MCF 10A (cell line): ENCODE measurements at places on chromosomes 6 and 20. TPM values are rescaled to one million over a fixed set of nuclear protein-coding genes. Genes with fewer than 3 reads are reported as not detected.

Gene EYS
- total RNA-seq = 1.5 and 1.6 TPM in 2 replicates

Gene TCF21
- total RNA-seq = not detected in 2 replicates

Gene TNXB
- 3.0 and 4.3 TPM in 2 replicates for total RNA-seq

Gene OOEP
- total RNA-seq = not detected in 2 replicates

Gene MATN4
- 0.20 TPM in 1 of 2 replicates, not detected in the other for total RNA-seq

Gene C20orf144
- 0.12 and 0.21 TPM in 2 replicates for total RNA-seq

Gene PABPC1L
- 150 and 182 TPM in 2 replicates for total RNA-seq

Gene SAMD10
- 4.4 and 4.5 TPM in 2 replicates for total RNA-seq

Gene ERVFRD-1
- not detected in 2 replicates for total RNA-seq

Gene BPI
- not detected in 2 replicates for total RNA-seq

Gene VSTM2L
- 15.6 and 16.4 TPM in 2 replicates for total RNA-seq

Gene SLC16A10
- total RNA-seq = 0.05 TPM in 2 replicates

Gene TAP1
- 32.3 and 35.2 TPM in 2 replicates for total RNA-seq

Gene RAD21L1
- total RNA-seq = not detected in 2 replicates

Gene IMPG1
- not detected in 2 replicates for total RNA-seq

Gene LAMA5
- total RNA-seq = 266 and 292 TPM in 2 replicates

Gene ASIP
- not detected in 2 replicates for total RNA-seq

Gene FERMT1
- 25.5 and 43.1 TPM in 2 replicates for total RNA-seq

Gene ANGPT4
- not detected in 2 replicates for total RNA-seq

Gene SERAC1
- total RNA-seq = 5.3 and 7.4 TPM in 2 replicates

Gene TGM3
- not detected in 2 replicates for total RNA-seq

Gene FOXS1
- not detected in 2 replicates for total RNA-seq

Gene SLC32A1
- total RNA-seq = not detected in 2 replicates

Gene KCNG1
- 24.8 and 30.6 TPM in 2 replicates for total RNA-seq

Gene LY6G5C
- 0.64 and 1.4 TPM in 2 replicates for total RNA-seq

Gene TREM2
- total RNA-seq = 0.42 and 0.63 TPM in 2 replicates

Gene HNF4A
- 0.22 TPM in 1 of 2 replicates, not detected in the other for total RNA-seq

Gene HTR1B
- total RNA-seq = not detected in 2 replicates

Gene VIP
- total RNA-seq = not detected in 2 replicates

Gene OLIG3
- total RNA-seq = not detected in 2 replicates

Gene GTSF1L
- total RNA-seq = not detected in 2 replicates

Gene HLA-DQB2
- not detected in 2 replicates for total RNA-seq

Gene PRICKLE4
- total RNA-seq = 0.93 and 1.5 TPM in 2 replicates

Gene TMEM14A
- 10.5 and 15.6 TPM in 2 replicates for total RNA-seq

Gene SLC2A10
- total RNA-seq = not detected in 2 replicates

Gene RBM24
- total RNA-seq = not detected in 2 replicates

Gene CAGE1
- 0.33 and 0.47 TPM in 2 replicates for total RNA-seq

Gene FAM209B
- total RNA-seq = not detected in 2 replicates

Gene CLPSL1
- total RNA-seq = not detected in 2 replicates

Gene DOK5
- not detected in 2 replicates for total RNA-seq

Gene POM121L2
- total RNA-seq = not detected in 2 replicates

Gene ZNF311
- 3.6 and 5.0 TPM in 2 replicates for total RNA-seq

Gene ADGRB3
- total RNA-seq = not detected in 2 replicates

Gene CCN6
- total RNA-seq = not detected in 2 replicates

Gene DEF6
- total RNA-seq = 17.8 and 23.1 TPM in 2 replicates

Gene TREML1
- total RNA-seq = not detected in 2 replicates

Gene SLC35D3
- total RNA-seq = not detected in 2 replicates

Gene PSORS1C2
- total RNA-seq = not detected in 2 replicates

Gene ARFGAP1
- total RNA-seq = 93.6 and 97.2 TPM in 2 replicates
